ENCODE measurements at places on chromosomes 7 and 10. TPM values are rescaled to one million over a fixed set of nuclear protein-coding genes. Genes with fewer than 3 reads are reported as not detected.
A peak's percentile ranks its signal among the peaks of the same experiment; 100 is the strongest.

DNA sequence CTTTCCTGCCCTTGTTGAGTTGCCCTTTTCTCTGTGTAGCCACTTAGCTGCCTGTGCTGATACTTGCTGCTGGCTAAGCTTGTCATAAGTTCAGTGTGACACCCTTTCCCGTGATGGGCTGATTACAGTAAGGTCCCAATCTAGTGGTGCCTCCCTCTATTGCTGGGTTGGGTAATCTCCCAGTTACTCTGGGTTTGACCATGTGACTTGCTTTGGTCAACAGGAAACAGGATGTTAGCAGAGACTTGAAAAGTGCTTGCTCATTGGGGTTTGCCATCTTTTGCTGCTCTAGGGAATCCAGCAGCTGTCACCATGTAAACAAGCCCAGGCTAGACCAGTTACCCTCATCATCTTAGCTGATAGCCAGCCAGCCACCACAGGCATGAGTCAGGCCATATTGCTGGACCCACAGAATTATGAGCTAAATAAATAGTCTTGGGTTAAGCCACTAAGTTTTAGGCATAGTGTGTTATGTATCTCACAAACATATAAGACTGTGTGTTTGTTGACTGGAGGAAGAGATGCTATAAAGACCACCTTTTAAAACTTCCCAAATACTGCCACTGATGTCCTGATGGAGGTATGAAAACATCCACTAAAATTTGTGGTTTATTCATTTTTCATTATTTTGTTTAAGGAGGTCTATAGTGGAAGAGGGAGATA, 4.0 kb upstream of the LEP start:
- no peak for DNase-seq

GRCh38 chr7:66344166-66344565, 139.0 kb downstream of the TPST1 start:
- DNase-seq = no peak

Gene SPDYE9
- polyA plus RNA-seq = 0.20 TPM

GRCh38 chr10:5434017-5434753, 21.8 kb downstream of the NET1 start:
- no peak for DNase-seq

DNA sequence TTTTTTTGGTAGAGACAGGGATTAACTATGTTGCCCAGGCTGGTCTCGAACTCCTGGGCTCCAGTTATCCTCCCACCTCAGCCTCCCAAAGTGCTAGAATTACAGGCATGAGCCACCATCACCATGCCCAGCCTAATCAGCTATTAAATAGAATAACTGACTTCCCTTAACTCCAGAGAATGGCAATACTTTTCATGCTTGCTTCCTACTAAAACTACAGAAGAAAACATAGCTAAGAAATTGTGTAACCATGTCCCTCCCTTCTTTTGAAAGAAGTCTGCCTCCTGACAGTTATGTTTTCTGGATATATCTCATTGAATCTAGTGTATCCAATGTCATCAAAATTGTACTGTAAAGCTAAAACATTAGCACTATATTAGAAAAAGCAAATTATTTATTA, 95.6 kb downstream of the KMT2C start:
- no peak for DNase-seq

DNA sequence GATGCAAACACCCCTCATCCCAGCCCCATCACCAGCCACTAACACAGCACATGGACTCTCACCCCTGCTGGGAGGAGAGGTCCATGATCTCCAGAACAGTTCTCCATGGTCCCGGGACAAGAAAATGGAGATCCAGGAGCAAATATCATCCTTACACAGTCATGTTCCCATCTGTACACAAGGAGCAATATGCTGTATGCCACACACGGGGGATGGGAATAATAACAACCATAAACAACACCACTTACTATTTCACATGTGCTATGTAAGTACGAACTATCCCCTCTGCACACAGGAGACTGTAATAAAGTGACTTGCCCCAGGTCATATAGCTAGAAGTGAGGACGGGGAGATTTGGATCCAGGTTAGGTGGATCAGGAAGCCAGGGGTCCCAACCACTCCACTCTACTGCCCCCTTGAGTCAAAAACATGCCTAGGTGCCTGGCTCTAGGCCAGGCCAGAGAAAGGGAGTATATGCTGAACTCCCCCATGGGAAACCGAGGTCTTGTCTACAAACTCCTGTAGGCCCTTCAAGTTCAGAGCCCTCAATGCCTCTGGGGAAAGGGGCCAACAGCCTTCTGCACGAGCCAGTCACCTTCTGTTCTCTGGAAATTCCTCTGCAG, 34.1 kb downstream of the LRRC20 start:
- DNase-seq = no peak

DNA sequence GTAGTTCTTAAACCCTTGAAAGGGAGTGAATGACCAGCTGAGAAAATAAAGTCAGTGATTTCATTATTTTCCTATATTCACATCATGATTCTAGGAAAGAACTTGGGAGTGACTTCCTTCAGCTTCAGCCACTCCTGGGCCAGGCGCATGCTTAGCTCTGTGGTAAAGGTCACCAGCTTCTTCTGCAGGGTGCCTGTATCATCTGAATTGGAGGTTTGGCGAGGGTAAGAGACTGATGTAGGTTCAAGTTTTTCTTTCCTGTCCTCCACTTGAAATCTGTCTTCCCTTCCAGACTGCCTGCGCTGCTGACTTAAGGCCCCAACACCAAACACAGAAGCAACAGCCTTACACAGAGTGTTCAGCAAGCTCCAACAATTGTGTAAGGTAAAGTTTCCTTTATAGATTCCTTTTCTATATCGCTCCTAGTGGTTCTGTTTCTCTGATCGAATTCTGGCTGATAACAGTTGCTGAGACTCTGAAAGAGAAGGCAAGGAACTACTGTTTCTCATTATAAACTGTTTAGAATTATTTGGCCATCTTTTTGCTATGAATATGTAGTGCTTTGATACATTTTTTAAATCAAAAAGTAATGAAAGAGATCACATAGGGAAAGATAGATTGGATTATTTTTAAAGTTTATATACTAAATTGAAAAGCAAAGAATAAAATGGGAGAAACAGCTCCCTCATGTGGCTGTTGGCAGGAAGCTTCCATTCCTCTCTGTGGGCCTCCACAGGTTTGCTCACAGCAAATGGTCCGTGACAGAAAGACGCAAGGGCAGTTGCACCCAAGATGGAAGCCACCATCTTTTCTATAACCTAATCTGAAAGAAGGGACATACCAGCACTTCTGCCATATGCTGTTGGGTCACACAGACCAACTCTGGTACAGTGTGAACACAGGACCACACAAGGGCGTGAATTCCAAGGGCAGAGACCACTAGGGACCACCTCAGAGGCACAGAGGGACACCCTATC, 14.0 kb downstream of the GATAD1 start:
- peak; percentile 17 for DNase-seq

Gene FHIP2A
- 33.4 TPM for polyA plus RNA-seq

GRCh38 chr10:71627956-71628355, 91.6 kb downstream of the C10orf105 start:
- no peak for DNase-seq

DNA sequence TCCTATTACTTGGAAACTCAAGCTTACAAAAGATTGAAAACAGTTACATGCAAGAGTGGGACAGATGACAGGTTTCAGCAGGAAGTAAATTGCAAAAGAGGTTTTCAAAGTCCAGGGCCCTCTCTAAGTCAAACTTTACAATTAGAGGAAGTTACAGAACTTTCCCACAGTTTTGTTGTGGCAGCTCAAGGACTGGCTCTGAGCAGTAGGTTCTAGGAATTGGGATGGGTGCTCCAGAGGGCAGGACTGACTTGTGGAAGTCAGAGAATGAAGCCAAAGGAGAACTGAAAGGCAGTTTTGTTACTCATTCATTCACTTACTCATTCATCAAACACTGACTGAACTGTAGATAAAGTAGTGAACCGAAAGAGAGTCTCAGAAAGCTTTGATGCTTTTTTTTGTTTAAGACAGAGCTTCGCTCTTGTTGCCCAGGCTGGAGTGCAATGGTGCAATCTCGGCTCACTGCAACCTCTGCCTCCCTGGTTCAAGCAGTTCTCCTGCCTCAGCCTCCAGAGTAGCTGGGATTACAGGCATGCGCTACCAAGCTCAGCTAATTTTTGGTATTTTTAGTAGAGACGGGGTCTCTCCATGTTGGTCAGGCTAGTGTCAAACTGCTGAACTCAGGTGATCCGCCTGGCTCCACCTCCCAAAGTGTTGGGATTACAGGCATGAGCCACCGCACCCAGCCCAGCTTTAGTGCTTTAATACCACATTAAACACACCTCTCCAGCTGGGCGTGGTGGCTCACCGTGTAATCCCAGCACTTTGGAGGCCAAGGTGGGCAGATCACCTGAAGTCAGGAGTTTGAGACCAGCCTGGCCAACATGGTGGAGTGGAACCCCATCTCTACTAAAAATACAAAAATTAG, 66.8 kb upstream of the CCNJ start:
- DNase-seq = no peak

Gene PLEKHS1
- polyA plus RNA-seq = 0.11 TPM

Gene PTN
- 200 TPM for polyA plus RNA-seq

GRCh38 chr7:70785427-70785826, 346.5 kb upstream of the GALNT17 start:
- no peak for DNase-seq

DNA sequence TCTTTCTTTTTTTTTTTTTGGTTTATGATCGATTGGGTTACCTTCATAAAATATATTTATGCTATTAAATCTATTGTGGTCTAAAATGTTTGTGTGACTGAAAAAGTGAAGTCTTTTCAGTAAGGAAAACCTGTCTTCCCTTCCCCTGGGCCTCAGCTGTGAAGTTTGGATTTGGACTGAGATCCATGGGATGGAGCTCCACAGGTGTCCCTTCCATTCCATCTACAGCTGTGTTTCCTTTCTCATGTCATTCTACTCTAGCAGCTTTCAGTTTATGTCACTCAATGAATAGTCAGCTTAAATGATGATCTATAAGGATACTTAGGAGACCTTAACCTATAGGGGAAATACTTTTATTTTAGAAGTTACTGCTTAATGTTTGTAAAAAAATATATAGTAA, 48.0 kb upstream of the NCF1 start:
- no peak for DNase-seq

GRCh38 chr10:130778166-130778545, 533.4 kb downstream of the TCERG1L start:
- DNase-seq = no peak

DNA sequence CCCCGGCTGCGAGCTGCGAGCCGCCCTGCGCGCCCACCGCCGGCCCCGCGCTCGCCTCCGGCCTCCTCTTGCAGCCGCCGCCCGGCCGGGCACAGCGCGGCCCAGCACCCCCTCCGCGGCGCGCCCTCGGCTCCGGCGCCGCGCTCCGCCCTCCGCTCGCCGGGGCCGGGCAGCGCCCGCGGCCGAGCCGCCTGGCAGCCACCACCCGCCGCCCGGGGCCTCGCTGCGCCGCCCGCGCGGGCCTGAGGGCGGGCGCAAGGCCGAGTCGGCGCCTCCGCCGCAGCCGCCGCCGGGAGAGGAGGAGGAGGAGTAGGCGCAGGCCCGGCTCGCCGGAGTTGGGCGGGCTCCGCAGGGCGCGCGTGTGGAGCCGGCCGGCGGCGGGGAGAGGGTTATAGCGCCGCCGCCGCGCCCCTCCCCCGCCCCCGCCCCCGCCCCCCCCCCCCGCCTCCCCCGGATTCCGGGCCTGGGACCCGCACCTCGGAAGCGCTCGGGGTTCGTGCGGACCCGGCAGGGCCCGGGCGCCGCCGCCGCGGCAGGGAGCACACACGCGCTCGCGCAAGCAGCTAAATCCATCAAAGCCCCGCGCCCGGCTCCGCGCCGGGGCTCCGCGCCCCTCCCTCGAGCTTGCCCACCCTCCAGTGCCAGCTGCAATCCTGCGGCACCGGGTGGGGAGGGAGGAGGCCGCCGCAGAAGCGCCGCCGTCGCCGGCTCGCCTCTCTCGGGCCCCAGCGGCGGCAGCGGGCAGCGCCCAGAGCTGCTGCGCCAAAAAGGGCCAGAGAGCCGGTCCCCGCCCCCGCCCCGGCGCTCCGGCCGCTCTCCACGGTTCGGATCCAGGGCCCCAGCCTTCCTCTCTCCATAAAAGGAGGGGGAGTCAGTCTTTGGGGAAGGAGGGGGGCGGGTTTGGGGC, at the start of gene PDGFA:
Gene PDGFA (minus strand): TSS at position 363 of the 907 bp plus-strand sequence. CDS start 845 bp downstream, outside the sequence.
- DNase-seq = no peak

- DNase-seq = no peak
These were observed 109.2 kb downstream of the DYNC1I1 start for GRCh38 chr7:95881597-95881996.

GRCh38 chr10:4372601-4373000, 453.4 kb upstream of the AKR1E2 start:
- DNase-seq = no peak

DNA sequence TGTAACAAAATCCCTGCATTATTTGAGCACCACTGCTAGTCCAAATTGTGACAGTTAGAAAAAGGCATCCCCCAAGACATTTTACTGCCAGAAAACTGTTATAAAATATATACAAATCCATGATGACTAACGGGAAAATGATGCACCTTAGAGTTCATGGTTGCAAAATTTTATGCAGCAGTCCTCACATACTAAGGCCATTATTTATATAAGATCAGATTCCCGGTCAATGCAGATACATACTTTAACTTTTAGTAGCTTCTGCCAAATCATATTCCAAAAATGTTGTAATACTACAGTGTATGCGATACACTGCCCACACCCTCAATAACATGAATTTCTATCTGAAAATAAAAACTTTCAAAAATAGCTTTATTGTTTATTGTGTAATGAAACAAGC, 239.9 kb upstream of the ZNF32 start:
- DNase-seq = no peak

Gene CFAP69
- polyA plus RNA-seq = 19.1 TPM
